ENCODE measurements at places on chromosomes 12 and 14. TPM values are rescaled to one million over a fixed set of nuclear protein-coding genes. Genes with fewer than 3 reads are reported as not detected.
A peak's percentile ranks its signal among the peaks of the same experiment; 100 is the strongest.

DNA sequence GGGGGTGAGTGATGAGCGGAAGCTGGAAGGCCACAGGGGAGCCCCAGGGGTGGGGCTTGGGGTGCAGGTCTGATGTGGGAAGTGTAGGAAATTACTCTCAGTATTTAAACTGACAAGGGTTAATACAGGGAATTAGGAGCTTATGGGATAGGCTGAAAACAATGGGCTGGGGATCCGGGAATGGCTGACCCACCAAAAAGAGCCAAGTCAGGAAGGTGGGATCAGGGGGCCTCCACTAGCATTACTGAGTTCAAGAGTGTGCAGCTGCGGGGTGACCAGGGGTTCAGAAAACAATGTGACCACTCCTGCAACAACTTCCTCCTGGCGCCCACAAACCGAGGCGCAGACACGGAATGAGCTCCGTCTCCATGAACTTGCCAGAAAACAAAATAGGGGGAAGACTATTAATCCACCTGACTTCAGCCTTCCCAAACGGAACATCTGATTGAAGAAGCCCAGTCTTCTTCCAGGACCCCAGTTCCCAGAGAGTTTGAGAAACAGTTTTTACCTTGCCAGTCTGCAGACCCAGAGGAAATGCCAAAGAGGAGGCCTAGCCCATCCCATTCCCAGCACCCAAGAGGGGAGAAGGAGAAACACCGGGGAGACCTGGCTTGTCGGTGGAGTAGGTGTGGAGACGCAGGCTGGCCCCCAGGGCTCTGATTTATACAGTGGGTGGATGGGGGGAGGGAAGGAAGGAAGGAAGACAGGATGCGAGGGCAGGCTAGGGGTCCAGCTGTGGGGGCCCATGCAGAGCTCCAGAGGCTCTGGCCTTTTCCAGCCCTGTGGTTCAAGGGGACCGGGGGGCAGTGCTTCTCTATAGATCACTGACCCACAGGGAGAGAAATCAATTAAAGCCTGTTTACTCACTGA, 16.5 kb upstream of the YY1 start:
- H3K27ac ChIP-seq: peak overlapping the region; percentile 56
- no peak for DNase-seq
- no peaks in the 10 kb centered on the region for H3K36me3 ChIP-seq
- H3K4me3 ChIP-seq: peak overlapping the region; percentile 46
- no peaks in the 10 kb centered on the region for H3K27me3 ChIP-seq

DNA sequence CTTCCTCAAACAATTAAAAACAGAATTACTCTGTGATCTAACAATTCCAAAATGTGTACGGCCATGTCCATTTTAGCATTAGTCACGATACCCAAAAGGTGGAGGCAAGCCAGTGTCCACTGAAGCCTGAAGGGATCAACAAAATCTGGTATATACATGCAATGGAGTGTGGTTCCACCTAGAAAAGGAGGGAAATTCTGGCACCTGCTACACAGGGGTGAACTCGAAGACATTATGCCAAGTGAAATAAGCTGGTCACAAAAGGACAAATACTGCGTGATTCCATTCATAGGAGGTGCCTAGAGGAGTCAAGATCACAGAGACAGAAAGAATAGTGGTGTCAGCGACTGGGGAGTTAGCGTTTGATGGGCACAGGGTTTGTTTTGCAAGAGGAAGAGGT, 331.4 kb downstream of the MED13L start:
- H3K36me3 ChIP-seq: no peaks in the 10 kb centered on the region
- no peaks in the 10 kb centered on the region for H3K27me3 ChIP-seq
- H3K27ac ChIP-seq: no peak overlapping the region
- DNase-seq: no peak
- H3K4me3 ChIP-seq: no peak overlapping the region

DNA sequence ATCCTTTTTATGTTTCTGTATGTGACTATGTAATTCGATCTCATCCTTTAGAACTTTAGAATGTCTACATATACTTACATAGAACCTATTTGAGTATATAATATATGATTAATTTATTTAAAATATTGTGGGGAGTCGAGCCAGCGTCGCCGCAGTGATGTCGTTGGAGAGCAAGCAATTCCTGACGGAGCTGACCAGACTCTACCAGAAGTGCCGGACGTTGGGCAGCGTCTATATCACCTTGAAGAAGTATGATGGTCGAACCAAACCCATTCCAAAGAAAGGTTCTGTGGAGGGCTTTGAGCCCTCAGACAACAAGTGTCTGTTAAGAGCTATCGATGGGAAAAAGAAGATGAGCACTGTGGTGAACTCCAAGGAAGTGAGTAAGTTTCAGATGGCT, 6.4 kb upstream of the CD27 start:
- no peak for DNase-seq
- no peaks in the 10 kb centered on the region for H3K27me3 ChIP-seq
- H3K27ac ChIP-seq: no peak overlapping the region
- H3K4me1 ChIP-seq: no peaks in the 10 kb centered on the region

DNA sequence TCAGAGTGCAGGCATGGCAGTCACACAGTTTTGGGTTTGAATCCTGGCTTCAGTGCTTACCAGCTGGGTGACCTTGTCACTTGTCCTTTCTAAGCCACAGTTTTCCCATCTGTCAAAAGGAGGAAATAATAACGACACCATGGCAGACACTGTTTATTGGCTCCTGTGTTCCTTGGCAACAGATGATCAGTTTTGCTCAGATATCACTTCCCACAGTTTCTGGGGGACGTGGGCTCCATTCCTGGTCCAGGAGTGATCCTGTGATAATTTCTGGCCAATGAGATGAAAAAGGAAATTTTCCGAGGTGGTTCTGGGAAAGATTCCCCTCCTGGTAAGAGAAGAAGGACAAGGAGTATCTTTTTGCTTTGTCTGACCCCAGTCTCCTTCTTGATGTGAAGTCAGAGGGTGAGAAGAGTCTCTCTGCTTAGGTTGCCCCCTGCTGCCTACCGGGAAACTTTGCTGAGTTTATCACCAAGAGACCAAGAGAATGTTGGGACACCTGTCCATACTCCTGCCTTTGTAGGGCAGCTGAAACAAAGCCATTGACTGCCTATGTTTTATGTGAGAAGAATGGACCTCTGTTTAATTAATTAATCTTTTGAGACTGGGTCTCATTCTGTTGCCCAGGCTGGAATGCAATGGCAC, 178.9 kb upstream of the NRXN3 start:
- DNase-seq: no peak
- H3K4me3 ChIP-seq: no peak overlapping the region
- no peaks in the 10 kb centered on the region for H3K4me1 ChIP-seq

- H3K4me3 ChIP-seq: no peak overlapping the region
- H3K36me3 ChIP-seq: no peaks in the 10 kb centered on the region
- H3K27me3 ChIP-seq: no peaks in the 10 kb centered on the region
- DNase-seq: no peak
- no peak overlapping the region for H3K27ac ChIP-seq
Measured at GRCh38 chr12:93650626-93651025, 26.5 kb upstream of the CRADD start.

GRCh38 chr14:65301862-65302539, 110.5 kb upstream of the FUT8 start:
- peaks cover 13% of the 10 kb centered on the region for H3K4me1 ChIP-seq
- no peaks in the 10 kb centered on the region for H3K27me3 ChIP-seq
- no peak overlapping the region for H3K4me3 ChIP-seq
- H3K36me3 ChIP-seq: no peaks in the 10 kb centered on the region
- peak; percentile 81 for DNase-seq

- no peaks in the 10 kb centered on the region for H3K27me3 ChIP-seq
- H3K4me3 ChIP-seq: no peak overlapping the region
- DNase-seq: no peak
- H3K36me3 ChIP-seq: no peaks in the 10 kb centered on the region
- H3K4me1 ChIP-seq: peaks cover 23% of the 10 kb centered on the region
Measured at GRCh38 chr12:47087088-47087688, 7.4 kb upstream of the AMIGO2 start.

DNA sequence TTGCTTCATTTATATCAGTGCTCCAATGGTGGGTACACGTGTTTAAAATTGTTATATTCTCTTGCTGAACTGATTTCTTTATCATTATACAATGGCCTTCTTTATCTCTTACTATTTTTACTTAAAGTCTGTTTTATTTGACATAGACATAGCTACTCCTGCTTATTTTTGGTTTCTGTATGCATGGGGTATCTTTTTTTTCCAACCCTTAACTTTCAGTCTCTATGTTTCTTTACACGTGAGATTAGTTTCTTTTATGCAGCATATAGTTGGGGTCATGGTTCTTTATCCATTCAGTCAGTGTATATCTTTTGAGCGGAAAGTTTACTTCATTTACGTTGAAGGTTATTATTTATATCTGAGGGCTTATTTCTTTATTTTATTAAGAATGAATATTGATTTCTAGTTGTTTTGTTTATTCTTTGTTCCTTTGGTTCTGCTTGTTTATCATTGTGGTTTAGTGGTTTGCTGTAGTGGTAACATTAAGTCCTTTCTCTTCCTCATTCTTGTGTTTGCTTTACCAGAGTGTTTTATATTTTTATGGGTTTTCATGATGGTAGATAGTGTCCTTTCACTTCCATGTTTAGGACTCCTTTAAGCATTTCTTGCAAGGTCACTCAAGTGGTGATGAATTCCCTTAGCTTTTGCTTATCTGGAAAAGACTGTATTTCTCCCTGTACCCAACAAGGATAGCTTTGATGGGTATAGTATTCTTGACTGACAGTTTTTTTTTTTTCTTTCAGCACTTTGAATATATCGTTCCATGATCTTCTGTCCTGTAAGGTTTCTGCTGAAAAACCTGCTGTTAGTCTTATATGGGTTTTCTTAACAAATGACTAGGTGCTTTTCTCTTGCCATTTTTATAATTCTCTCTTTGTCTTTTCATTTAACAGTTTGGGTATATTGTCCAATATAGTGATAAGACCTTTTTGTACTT, 38.3 kb upstream of the FAR2 start:
- no peaks in the 10 kb centered on the region for H3K27me3 ChIP-seq
- H3K4me1 ChIP-seq: no peaks in the 10 kb centered on the region

DNA sequence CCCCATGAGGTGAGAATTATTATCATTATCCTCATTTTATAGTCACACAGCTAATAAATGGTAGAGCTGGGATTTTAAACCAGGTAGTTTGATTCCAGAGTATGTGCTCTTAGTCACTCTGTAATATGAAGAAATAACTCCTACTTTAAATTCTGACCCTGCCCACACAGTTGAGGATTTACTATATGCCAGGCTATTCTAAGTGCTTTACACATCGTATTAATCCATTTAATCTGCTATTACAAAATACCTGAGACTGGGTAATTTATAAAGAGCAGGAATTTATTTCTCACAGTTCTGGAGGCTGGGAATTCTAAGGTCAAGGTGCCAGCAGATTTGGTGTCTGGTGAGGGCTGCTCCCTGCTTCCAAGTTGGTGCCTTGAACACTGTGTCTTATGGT, 19.6 kb upstream of the WIF1 start:
- no peak overlapping the region for H3K4me3 ChIP-seq
- no peak for DNase-seq
- no peaks in the 10 kb centered on the region for H3K36me3 ChIP-seq

- H3K27me3 ChIP-seq: no peaks in the 10 kb centered on the region
- no peaks in the 10 kb centered on the region for H3K36me3 ChIP-seq
- no peaks in the 10 kb centered on the region for H3K4me1 ChIP-seq
- DNase-seq: no peak
- no peak overlapping the region for H3K4me3 ChIP-seq
Measured at GRCh38 chr12:11805043-11805442, 155.6 kb downstream of the ETV6 start.

GRCh38 chr14:59425322-59425935, 39.8 kb downstream of the GPR135 start:
- H3K4me3 ChIP-seq: no peak overlapping the region
- no peaks in the 10 kb centered on the region for H3K4me1 ChIP-seq
- H3K36me3 ChIP-seq: no peaks in the 10 kb centered on the region
- no peak overlapping the region for H3K27ac ChIP-seq

GRCh38 chr12:66149702-66150398, 19.3 kb upstream of the LLPH start:
- H3K36me3 ChIP-seq: 0 out of 3 replicates have a peak, but pooled peaks cover 2% of the 10 kb centered on the region
- H3K27ac ChIP-seq: no peak overlapping the region
- no peak overlapping the region for H3K4me3 ChIP-seq
- no peaks in the 10 kb centered on the region for H3K4me1 ChIP-seq

DNA sequence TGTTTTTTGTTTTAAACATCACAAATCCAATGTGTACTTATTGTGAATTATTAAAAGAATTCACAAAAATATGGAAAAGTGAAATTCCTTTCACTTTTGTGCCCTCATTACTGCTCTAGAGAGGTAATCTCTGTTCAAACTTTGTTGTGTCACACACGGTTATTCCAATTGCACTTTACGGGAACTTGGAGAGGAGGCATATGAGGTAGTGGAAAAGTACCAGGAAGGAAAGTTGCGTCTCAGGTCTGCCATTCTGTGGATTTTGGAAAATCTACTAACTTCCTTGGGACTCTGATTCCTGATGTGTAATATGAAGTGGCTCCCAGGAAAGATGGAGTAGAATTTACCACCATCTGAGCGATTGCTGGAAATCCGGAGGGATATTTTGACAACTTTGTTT, 90.9 kb upstream of the DCN start:
- H3K36me3 ChIP-seq: no peaks in the 10 kb centered on the region
- no peaks in the 10 kb centered on the region for H3K27me3 ChIP-seq
- H3K4me3 ChIP-seq: no peak overlapping the region

DNA sequence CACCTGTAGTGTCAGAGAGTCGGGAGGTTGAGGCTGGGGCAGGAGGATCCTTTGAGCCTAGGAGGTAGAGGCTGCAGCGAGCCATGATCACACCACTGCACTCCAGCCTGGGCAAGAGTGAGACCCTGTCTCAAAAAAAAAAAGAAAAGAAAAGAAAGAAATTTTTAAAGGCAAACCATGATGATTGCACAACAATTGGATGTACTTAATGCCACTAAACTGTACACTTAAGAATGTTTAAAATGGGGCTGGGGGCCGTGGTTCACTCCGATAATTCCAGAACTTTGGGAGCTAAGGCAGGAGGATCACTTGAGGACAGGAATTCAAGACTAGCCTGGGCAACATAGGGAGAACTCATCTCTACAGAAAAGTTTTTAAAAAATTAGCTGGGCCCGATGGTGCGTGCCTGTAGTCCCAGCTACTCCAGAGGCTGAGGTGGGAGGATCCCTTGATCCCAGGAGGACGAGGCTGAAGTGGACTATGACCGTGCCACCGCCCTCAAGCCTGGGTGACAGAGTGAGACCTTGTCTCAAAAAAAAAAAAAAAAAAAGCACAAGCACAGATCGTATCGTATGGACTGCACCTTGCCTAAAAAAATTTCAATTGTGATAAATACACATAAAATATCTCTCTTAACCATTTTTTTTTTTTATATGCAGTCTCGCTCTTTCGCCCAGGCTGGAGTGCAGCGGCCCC, 32.7 kb downstream of the JAG2 start:
- peaks cover 4% of the 10 kb centered on the region for H3K27me3 ChIP-seq
- H3K27ac ChIP-seq: no peak overlapping the region
- no peaks in the 10 kb centered on the region for H3K4me1 ChIP-seq
- H3K4me3 ChIP-seq: no peak overlapping the region
- no peak for DNase-seq

- no peaks in the 10 kb centered on the region for H3K36me3 ChIP-seq
- H3K4me1 ChIP-seq: no peaks in the 10 kb centered on the region
- DNase-seq: no peak
- no peak overlapping the region for H3K4me3 ChIP-seq
Measured at GRCh38 chr12:75345531-75345930, 11.1 kb downstream of the GLIPR1L1 start.

- H3K36me3 ChIP-seq: no peaks in the 10 kb centered on the region
- H3K27me3 ChIP-seq: no peaks in the 10 kb centered on the region
- no peak for DNase-seq
- H3K27ac ChIP-seq: no peak overlapping the region
- no peaks in the 10 kb centered on the region for H3K4me1 ChIP-seq
Measured at GRCh38 chr12:40055228-40055579, 50.7 kb downstream of the SLC2A13 start.

Gene GARIN6
- total RNA-seq: not detected

Gene MSRB3
- total RNA-seq: 0.04 TPM

Gene EPYC
- total RNA-seq: not detected

Gene P2RX2
- total RNA-seq: not detected

Gene SLCO1B3
- total RNA-seq: not detected
